Retinal pigment epithelial cell (primary cell): ENCODE measurements at places on chromosomes 13 and 19.

GRCh38 chr13:42458193-42458592 is 115.8 kb upstream of the TNFSF11 start:
- DNase-seq: no peak

GRCh38 chr13:109869312-109870237 is 83.2 kb upstream of the IRS2 start:
- DNase-seq: no peak

DNA sequence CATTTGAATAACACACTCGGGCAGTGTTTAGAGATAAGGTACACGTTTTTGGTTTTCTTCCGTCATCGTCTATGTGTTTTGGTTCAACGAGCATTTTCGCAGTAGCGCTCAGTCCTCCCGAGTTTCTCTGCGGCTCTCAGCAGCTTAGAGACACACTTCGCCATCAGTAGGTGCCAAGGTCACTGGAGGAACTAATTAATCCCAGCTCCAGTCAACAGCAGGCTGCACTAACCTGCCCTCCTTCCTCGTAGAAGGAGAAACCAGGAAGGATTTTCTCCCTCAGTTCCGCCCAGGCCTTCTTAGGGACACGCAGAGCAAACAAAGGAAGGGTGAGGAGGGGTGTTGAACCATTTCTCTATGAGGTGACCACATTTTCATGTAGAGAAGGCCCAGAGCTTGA is 12.6 kb downstream of the MBNL2 start:
- DNase-seq: no peak

GRCh38 chr13:79812070-79812850 is 331.3 kb downstream of the NDFIP2 start:
- no peak for DNase-seq

GRCh38 chr13:44394658-44395057 is 21.0 kb downstream of the SERP2 start:
- peak; percentile 29 for DNase-seq

DNA sequence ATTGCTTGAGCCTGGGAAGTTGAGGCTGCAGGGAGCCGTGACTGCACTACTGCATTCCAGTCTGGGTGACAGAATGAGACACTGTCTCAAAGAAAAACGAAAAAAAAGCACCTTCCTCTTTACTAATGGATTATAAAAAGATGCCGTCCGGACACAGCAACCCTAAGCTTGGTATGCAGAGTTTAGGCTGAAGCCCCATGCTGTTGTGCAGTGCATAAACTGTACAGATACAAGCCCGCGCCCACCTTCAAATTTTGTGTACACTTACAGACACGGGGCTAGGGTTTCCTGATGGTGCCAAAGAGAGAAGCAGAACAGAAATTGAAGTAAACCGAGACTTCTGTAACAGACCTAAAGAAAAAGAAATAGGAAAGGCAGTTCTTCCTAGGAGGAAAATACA is 9.0 kb downstream of the LPAR6 start:
- no peak for DNase-seq

- DNase-seq: no peak
Observed at GRCh38 chr13:76049376-76049746, 413.2 kb downstream of the LMO7 start.

- no peak for DNase-seq
Observed at GRCh38 chr19:17418710-17419109, 1.1 kb upstream of the MVB12A start.

- DNase-seq: no peak
Observed at GRCh38 chr13:42355092-42355485, 83.1 kb downstream of the AKAP11 start.

DNA sequence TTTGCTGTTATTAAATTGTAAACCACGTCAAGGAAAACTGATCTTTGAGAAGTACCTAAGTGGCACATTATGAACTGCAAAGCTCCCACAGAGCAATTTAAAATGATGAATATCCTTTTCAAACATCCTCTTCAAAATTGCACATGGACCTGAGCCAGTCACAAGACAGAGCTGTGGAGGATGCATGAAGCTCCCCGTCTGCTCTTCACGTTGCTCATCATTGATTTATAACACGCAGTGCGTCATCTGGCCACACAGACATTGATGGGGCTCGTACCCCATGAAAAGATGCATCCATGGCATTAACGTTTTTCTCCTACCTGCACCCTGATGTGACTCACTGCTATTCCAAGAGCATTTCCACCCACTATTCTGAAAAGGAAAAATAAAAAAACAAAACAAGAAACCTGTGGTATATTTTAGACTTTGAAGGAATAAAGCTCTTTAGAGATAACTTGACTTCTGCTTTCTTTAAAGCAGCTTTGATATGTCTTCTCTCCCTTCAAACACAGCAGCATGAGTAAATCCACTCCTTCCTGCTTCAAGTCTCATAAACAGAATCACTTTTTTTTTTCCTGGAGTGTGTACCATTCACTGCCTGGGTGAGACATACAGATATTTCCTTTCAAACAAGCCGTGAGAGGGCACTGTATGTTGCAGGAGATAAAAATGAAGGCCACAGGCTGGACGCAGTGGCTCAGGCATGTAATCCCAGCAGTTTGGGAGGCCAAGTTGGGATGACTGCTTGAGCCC is 7.2 kb upstream of the SERTM1 start:
- DNase-seq: no peak

GRCh38 chr19:34084396-34085145 is 87.7 kb upstream of the LSM14A start:
- no peak for DNase-seq

DNA sequence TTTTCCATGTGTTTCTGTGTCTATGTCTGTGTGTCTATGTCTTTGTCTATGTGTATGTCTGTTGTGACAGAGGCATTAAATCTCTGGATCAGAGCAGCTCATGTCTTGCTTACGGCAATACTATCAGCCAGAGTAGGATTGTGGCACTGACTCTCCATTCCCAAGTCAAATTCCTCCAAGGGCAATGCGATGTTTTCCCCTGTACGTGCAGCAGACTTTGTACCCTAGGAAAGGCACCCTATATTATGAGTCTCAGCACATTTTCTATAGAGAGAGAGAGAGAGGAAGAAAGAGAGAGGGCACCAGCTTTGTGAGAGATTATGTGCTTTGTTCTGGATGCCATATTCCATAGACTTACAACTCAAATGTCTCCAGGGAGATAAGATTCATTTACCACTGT is 11.1 kb downstream of the CYP4F3 start:
- DNase-seq: no peak

- DNase-seq: no peak
Observed at GRCh38 chr19:40465025-40465556, 454 bp downstream of the BLVRB start.

GRCh38 chr13:100543872-100544602 is 44.6 kb downstream of the GGACT start:
- no peak for DNase-seq

DNA sequence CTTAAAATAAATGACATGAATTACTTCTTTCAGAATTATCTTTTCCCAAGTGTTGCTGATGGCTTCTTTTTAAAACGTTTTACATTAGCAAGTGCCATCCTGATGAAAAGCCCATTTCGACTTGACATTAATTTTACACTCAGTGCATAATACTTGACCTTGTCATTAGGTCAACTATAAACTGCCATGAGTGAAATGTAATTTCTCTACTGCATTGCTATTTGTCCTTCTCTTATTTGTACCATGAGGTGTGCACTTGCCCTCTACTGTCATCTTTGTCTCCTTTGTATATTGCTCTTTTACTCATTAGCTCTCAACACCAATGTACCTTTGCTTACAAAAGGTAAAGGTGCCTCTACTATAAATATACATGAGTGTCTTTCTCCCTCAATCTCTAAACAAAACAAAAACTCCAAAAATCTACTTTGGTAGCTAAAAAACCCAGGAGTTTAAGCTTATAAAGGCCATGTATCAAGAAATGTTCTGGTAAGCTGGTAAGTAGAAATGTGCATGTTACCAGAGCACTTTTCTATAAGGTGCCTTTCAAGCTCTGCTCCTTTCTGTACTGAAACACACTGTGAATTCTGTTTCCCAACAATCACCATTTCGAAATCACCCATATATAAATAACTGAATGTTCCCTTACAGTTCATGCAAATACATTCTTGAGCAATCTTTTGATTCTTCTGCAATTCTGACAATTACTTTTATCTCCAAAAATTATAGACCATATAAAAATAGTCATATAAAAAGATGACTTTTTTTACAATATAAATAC is 351.4 kb downstream of the SLITRK5 start:
- no peak for DNase-seq

DNA sequence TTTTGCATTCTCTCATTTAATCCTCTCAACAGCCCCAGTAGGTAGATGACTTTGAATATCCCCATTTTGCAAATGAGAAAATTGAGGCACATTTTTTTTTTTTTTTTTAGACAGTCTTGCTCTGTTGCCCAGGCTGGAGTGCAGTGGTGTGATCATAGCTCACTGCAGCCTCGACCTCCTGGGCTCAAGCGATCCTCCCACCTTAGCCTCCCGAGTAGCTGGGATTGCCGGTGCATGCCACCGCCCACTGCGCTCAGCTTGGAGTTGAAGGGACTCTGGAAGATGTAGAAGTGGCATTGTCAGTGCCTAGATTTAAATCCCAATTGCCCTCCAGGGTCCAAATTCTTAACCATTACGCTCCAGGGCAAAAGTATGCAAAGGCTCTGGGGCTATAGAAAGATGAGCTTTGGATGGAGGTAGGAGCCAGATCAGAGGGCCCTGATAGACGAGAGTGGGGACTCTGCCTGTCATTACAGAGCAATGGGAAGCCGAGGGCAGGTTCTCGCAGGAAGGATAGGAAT is 813 bp upstream of the MCOLN1 start:
- DNase-seq: no peak

DNA sequence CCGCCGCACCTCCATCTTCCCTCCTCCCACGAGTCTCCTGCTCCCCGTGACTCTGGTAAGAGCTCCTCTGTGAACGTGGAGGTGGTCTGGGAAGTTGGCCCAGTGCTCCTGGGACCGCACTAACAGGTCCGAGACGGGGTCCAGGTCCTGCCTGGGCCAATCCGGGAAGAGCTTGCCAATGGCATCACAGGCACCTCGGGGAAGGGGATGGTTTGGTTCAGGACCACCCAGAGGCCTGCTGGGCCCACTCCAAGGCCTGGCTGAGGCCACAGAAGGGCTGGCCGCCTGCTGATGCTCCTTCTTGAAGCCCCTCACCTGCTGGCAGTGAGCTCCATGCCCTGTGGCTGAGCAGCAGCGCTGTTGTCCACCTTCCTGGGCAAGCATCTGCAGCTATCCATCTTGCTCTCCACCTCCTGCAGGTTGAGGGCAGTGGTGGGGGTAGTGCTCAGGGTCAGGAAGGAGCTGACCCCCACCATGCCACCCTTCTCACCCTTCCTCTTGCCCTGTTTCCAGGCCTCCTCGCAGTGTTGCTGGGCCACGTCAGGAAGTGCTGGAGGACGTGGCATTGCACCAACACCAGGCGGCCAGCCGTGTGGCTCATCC is 41.2 kb upstream of the TPM4 start:
- DNase-seq: no peak

- no peak for DNase-seq
Observed at GRCh38 chr13:67353031-67353430, 122.9 kb upstream of the PCDH9 start.

GRCh38 chr13:78228211-78228610 is 309.6 kb upstream of the EDNRB start:
- no peak for DNase-seq

DNA sequence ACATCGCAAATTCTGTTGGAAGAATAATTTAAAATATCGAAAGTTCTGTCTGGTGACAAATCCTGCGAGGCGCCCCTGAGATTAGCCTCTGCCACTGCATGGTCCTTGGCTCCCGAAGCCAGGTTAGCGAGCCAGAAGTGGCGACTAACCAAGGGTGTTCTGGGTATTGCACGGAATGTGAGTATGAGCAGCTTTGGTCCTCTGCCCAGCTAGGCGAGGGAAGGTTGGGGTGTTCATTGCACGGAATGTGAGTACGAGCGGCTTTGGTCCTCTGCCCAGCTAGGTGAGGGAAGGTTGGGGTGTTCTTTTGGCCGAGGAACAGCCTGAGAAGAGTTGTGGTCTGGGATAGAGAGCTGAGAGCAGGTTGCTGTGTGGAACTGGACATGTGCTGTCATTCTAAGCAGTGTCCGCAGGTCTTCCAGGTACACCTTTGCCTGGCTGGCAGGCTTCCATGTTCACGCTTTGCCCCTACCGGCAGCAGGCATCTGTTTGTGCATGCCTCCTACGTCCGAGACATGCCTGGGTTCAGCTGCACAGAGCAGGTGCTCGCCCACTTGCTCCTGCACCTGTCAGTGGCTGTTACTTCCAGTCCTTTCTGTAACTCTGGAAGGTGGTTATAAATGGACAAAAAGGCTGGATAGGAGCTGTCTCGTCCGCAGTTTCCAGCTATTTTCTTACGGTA is 18.3 kb upstream of the TEX29 start:
- no peak for DNase-seq

DNA sequence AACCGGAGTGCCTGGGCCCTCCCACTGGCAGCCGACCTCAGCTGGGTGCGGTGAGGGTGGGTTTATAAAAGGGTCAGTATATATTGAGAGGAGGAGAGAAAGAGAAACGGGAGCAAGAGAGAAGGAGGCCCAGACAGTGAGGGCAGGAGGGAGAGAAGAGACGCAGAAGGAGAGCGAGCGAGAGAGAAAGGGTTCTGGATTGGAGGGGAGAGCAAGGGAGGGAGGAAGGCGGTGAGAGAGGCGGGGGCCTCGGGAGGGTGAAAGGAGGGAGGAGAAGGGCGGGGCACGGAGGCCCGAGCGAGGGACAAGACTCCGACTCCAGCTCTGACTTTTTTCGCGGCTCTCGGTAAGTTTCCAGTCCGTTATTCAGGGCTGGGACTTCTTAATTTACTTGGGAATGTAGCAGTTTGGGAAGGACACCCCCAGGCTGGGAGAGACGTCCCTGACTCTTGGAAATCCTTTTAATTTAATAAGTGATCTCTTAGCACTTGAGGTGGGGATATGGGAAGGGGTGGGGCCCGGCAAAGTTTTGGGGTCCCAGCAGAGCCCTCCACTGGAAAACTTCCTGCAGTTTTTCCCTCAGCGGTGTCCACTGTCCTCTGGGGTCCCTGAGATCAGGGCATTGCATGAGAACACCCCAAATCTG is at the start of gene EMP3:
EMP3 (plus strand) TSS at position 288 of the 646 bp plus-strand sequence. CDS start 1,293 bp downstream, outside the sequence.
- peak; percentile 55 for DNase-seq

DNA sequence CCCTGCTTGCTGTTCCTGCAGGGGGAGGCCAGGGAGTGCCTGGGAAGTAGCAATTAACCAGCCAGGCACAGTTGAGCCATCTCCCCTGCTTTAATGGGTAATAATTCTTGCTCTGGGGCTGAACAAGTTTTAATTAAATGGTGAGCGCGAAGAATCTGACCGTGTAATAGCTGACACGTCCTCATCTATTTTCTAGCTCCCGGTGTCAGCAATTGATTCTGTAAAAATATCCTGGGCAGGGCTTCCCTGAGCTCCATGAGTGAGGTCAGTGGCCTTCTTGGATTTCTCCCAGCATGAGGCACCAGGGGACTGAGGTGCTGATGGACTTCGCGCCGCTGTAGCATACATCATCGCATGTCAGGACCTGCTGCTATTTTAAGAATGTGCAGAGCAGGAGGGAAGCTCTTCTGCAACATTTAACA is 26.9 kb downstream of the SIPA1L3 start:
- DNase-seq: no peak

- DNase-seq: no peak
Observed at GRCh38 chr13:113364901-113365582, 1.1 kb upstream of the GRTP1 start.
